Stimulated activated CD4-positive, alpha-beta T cell treated with anti-CD3 and anti-CD28 coated beads, Interleukin-12 subunit alpha, Interleukin-12 subunit beta, amount 100 ng/mL, for 4 hours (primary cell): ENCODE measurements at places on chromosomes 4 and X.

DNA sequence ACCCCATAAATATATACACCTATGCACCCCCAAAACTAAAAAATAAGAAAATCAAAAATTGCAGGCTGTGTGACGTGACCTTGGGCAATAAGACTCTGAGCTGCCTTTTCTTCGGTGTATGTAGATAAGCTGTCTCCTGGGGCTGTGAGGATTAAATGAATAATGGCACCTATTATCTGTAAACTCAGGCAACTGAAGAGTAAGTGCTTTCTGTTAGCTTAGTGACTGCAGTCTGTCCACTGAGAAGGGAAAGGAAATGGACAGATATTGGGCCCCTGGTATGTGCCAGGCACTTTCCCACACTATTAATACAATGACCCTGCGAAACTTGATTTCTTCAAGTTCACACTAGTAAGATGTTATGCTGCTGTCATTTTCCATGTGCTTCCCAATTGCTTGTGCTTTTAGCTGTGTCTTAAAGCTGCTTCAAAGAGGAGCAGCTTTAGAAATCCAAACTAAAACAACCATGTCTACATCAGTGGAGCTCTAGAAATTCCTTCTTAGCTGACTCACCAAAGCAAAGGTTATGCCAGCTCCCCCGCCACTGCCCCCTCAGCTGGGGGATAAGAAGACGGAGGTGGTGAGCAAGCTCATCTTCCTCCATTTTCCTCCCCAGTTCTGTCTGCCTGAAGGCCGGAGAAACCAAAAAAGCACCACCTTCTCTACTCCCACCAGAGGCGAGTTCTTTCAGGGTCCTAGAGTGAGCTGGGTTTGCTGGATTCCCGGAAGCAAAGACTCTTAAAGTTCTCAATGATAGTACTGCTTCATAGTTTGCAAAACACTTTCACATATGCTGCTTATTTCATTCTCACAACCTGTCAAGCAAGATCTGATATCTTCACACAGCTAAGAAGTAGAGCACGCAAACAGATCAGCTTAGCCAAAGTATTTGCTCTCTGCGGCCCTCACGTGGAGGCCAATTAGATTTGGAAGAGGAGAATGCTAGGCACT lies 8.8 kb upstream of the DGAT2L6 start:
- DNase-seq: no peak

- no peak for DNase-seq
These were observed at the start of gene GK2 for GRCh38 chr4:79408063-79408462. TSS of gene GK2 (minus strand) at chr4:79408228. CDS start at chr4:79408200, 28 bp downstream.

- no peak for DNase-seq
These were observed 69.5 kb upstream of the BRWD3 start for GRCh38 chrX:80879143-80879542.

- no peak for DNase-seq
These were observed 31.0 kb upstream of the ARAF start for GRCh38 chrX:47530049-47530448.

DNA sequence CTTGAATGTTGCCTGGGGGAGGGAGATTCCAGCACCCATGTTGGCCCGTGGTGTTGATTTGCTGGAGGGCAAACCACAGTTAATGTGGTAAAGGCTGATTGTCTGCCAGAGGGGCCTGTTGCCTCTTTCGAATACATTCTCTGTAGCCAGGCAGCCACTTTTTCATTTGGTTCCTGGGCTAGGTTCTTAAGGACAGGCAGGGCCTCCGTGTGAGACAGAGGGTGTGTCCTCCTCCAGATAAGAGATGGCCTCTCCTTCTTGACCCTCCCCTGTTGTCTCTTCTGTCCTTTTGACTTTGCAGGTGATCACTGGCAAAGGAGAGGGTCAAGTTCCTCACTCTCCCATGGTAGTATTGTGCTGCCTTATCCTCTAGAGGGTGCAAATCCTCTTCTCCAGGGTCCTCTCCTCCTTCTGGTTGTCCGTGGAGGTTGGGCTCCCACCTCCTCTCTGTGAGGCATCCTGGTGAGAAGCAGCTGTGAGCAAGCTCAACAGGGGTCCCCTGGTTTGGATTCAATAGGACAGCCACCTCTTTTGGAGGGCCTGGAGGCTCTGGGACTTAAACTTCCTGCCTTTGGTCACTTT lies 44.9 kb downstream of the ZNF182 start:
- DNase-seq: no peak

- DNase-seq: no peak
These were observed 182.2 kb downstream of the BMPR1B start for GRCh38 chr4:94939791-94940519.

DNA sequence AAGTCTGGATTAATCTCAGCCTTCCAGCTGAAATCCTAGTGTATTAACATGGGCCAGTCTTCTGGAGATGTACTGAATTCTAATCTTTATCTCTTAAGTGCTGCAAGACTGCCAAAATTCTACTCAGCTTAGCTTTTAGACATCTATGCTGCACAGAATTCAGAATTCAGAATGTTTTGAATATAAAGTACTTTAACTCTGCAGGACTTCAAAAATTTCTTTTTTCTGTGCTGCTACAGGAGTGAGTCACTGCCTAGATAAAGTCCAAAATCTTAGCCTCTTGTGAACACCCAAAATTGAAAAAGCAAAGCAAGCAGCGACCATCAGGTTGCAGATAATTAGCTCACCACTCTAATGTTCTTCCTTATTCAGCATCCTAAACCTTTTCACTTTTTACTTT lies 1092.6 kb upstream of the PCDH10 start:
- DNase-seq: no peak

DNA sequence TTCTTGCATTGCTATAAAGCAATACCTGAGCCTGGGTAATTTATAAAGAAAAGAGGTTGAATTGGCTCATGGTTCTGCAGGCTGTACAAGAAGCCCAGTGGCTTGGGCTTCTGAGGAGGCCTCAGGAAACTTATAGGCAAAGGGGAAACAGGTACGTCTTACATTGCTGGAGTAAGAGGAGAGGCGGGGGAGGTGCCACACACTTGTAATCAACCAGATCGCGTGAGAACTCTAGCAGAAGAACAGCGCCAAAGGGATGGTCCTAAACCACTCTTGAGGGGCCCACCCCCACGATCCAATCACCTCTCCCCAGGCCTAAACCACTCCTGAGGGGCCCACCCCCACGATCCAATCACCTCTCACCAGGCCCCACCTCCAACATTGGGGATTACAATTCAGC lies 50.6 kb upstream of the SHOX start:
- no peak for DNase-seq

DNA sequence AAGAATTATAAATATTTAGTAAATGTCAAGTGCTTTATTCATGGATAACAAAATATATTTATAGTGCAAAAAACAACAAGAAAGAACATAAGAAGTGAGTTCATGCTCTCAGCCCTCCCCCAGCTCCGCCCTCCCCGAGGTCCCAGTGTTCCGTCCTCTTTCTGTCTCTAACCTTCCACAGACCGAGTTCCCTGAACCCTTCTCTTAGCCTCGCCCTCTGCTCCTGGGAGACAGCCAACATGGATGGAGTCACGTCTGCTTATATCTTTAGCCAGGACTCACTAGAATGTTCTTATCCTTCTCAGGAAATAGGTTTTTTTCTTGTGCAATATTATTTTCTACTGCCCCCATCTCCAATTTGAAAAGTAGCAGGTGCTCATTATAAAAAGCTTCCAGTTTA lies 40.1 kb upstream of the HELT start:
- DNase-seq: no peak

DNA sequence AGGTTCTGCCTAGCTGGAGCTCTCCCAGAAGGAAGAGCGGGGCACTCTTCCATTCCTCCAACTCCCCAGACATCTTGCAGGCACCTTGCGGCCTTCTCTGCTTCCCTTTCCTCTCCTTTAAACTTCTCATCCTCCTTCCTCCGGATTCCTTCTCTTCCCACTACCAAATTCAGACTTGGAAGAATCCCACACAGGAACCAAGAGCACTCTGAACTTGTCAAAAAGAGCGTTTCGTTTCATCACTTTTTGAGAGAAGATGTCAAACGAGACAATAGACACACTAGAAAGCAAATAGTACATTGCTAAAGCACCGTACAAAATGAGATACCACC lies 512 bp upstream of the UCP1 start:
- no peak for DNase-seq

DNA sequence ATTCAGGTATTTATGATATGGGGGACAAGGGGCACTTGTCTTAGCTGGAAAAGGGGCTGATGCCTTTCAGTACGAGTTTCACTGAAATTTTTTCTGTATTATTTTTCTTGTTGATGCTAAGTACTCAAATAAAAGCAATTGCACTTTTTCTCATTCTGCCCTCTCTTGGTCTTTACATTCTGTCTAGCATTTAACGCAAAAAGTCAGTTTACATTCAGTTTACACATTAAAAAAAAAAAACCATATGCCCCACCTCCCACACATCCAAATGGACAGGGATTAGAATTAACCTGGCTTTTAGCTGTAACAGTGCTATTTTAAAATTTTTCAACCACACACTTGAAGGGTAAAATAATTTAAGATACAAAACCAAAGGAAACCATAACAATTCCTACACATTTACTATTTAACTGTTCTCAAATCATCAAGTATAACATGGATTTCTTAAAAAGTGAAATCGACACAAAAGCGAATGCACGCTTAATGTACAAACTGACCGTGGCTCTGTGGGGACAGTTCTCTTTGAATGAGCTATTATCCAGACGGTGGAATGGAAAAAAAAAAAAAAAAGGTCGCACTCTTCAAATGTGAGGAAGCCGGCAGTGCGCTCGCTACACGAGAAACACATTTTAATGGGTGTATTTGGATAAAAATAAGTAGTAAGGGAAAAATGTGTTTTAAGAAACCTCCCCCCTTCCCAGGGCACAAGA lies 1.4 kb downstream of the AMMECR1 start:
- DNase-seq: no peak

GRCh38 chr4:182346675-182347375 lies 103.6 kb downstream of the TENM3 start:
- no peak for DNase-seq

DNA sequence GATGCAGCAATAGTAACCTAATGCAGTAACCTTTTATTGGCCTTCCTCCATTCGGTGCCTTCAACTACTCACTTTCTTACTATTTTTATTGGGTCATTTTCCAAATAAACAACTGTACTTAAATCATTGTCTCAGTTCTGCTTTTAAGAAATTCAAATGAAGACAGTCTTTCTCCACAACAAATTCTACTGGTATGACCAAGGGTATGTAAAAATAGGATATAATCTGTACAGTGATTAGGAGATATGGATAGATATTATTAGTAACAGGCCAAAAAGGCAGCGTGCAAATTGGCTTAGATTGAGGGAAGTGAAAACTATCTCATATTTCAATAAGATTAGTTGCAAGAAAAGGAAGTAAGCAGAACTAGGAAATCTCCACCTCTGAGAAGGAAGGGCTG lies 177.4 kb upstream of the PPP1R2C start:
- DNase-seq: no peak

DNA sequence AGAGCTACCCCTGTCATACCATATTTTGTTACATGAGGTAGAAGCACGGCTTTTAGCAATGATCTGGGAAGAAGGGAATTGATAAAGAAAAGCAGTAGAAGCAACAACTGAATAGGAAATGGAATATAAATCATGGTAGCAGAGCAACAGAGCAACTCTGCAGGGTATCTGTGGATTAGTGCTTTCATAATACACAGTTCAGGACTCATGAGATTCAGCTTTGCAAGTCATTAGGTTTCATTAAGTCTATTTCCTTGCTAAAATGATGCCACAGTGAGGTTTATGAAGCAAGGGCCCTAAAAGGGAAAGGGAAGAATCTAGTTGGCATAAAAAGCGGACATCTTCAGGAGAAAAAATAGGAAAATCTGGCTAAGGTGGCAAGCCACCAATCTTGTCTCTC lies 45.6 kb upstream of the GRPR start:
- no peak for DNase-seq

- DNase-seq: no peak
These were observed 23.6 kb upstream of the GPR78 start for GRCh38 chr4:8556341-8557150.

DNA sequence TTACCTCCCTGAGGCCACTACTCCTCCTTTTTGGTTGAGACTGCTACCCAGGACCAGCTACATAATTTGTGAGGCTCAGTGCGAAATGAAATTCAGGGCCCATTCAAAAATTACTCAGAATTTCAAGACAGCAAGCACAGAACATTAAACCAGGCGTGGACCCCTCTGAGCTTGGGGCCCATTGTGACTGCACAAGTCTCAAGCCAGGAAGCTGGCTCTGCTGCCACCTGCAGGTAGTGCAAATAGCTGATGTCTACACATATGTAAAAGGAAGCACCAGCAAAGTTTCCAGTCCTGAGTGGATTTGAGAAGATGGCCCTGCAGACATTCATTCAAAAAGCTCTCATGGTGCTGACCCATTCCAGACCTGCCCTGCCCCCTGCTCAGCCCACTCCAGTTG lies 213.4 kb upstream of the LNX1 start:
- DNase-seq: peak; percentile 4

DNA sequence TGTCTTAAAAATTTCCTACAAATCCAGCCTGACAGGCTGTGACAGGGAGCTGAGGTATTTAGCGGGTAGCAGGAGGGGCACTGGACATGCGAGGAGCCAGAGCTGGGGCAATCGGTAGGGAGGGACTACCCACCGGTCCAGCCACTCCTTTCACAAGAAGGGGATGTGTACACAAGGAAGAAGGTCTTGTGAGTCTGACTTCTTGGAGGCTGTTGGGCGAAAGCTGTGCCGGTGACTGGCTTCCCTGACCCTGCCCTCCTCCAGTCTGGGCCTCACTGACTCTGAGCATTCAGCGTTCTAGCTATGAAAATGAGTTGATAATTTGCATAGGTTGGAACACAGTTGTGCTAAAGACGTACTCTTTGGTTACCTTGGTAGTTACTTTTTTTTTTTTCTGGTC lies 12.7 kb upstream of the CXCL8 start:
- no peak for DNase-seq

DNA sequence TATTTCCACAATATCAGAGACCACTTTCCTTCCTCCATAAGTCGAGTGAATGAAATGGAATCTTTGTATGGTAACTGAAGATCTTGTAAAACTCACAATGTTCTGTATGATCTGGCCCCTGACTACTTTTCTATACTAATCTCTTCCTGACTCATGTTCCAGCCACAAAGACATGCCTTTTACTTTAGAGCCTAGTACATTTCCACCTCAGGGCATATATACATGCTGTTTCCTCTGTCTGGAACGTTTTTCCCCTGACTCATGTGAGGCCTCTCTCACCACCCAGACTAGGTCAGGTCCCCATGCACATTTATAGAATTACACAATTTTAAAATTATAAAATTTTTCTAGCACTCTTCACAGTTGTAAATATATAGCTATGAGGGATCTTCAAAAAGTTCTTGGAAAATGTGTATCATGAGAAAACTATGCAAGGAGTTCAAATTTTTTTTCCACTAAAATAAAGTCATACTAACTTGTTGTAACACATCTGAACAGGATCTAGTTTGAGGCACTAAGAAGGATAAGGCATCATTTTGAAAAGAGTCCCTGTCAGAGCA lies 208.8 kb downstream of the SH2D1A start:
- no peak for DNase-seq

DNA sequence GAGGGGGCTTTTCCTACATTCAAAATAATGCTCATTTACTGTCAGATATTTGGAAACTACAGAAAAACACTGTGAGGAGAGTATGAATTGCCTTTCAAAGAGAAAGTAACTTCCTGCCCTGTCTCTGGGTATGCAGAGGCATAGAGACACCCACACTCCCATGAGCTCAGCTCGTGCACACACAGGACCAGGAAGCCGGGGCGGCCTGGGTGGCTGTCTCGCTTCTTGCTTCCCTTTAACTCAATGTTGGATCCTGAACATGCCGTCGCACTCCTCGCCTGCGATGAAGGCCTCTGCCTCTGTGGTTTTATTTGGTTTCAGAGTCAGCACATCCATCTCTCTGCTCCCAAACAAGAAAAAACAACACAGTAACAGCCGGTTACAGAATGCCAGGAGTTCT lies 40.1 kb upstream of the GPR78 start:
- DNase-seq: peak; percentile 29
